A549 (cell line): ENCODE measurements at places on chromosomes 12 and 14.
A peak's percentile ranks its signal among the peaks of the same experiment; 100 is the strongest.

DNA sequence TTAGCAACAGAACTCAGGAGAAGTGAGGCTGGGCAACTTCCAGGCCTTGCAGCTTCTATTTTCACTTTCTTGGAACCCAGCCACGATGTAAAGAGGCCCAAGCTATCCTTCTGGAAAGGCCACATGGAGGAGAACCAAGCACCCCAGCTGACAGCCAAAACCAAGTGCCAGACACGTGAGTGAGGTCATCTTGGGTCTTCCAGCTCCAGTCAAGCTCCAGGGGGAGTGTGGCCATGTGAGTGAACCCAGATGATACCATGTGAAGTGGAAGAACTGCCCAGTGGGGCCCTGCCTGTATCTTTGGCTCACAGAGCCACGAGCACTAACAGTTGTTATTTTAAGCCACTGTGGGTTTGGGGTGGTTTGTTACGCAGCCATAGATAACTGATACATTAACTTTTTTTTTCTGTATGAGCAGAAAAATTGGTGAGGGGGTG is 126.8 kb upstream of the MAP1LC3B2 start:
- no peak for DNase-seq

DNA sequence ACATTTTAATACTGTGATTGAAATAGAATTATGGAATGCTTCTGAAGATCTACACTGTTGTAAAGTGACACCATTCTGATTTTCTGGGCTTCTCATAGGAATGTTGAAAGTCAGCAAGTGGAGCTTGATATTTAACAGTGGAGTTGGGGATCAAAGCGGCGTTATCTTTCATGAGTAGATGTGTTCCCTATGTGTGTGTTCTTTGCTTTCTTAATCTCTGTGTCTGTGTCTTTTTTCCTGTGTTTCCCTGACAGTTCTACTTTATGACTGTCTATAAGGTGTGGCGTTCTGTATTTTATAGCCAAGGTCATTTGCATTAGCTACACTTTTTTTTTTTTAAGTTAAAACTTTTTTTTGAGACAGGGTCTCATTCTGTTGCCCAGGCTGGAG is 24.7 kb downstream of the SYNE2 start:
- DNase-seq, result no peak

- DNase-seq, result no peak
Measured at GRCh38 chr12:27672051-27672450, 24.2 kb upstream of the REP15 start.

DNA sequence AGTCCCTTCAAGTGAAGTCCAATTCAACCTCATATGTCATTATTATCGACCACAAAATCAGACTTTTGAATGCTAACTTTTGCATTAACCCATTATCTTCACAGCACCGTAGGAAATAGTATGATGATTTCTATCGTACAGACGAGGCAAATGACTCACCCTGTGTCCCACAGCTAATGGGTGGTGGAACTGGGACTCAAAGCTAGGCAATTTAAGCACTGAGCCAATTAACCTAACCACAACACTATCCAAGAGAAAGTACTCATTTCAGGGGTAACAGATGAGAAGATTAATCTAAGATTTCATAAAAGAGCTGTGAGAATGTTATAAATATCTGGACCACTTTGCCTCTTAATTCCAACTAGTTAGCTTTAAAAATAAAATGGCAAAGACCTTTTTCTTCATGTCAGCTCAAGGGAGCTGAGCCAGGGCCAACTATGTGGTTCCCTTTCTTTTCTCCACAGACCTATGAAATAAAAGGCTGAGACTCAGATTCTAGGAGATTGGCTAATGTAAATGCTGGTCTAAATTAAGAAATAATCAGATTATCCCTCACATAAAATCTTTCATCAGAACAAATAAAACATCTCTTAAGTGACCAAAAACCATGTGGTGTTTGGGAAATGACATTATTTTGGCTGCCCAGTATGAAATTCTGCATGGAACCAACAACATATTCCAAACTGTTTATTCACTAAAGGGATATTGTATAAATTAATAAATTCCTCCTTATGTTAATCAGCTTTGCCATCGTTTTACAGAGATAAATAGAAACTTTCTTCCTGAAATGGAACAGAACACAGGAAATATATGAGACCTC is 4.9 kb downstream of the PTGER2 start:
- DNase-seq, result no peak

- no peak for DNase-seq
Measured at GRCh38 chr12:10210225-10210624, 2.5 kb upstream of the GABARAPL1 start.

GRCh38 chr14:39097159-39097558 is 5.9 kb downstream of the SEC23A start:
- DNase-seq, result peak; percentile 50

DNA sequence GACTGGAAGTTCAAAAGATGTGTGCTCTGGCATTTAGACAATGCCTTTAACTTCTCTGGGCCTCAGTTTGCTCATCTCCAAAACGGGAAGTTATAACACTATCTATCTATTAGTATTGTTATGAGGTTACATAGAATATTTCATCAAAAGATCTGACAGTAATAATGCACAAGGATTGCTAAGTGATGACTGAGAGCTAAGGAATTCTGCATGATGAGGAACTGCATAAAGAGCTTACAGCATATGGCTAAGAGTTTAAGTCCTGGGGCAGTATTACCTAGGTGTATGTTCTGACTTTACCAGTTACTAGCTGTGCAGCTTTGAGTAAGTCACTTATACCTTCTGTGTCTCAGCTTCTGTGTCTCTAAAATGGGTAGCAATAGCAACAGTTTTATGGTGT is 160.1 kb upstream of the TMPO start:
- peak; percentile 23 for DNase-seq

- no peak for DNase-seq
Measured at GRCh38 chr12:96368233-96368632, 32.0 kb downstream of the CDK17 start.

DNA sequence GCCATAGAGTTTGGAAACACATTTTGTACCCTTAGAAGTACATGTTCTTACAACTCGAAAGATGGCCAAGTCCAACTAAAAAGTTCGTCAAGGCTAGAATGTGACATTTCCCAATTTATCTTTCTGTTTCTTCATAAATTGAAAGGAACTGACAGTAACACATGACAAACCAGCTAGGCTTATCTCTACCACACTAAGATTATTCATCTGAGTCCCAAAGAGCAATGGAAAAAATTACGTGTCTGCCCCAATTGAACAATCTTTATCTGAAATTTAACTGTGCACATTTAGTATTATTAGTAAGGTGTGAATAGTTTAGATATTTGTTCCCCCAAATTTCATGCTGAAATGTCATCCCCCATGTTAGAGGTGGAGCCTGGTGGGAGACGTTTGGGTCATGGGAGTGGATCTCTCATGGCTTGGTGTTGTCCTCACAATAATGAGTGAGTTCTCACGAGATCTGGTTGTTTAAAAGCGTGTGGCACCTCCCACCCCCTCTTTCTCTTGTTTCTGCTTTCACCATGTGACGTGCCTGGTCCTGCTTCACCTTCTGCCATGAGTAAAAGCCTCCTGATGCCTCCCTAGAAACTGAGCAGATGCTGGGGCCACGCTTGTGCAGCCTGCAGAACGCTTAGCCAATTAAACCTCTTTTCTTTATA is 13.3 kb downstream of the CPM start:
- DNase-seq, result no peak

- no peak for DNase-seq
Measured at GRCh38 chr12:126434412-126434985, 1369.3 kb downstream of the AACS start.

DNA sequence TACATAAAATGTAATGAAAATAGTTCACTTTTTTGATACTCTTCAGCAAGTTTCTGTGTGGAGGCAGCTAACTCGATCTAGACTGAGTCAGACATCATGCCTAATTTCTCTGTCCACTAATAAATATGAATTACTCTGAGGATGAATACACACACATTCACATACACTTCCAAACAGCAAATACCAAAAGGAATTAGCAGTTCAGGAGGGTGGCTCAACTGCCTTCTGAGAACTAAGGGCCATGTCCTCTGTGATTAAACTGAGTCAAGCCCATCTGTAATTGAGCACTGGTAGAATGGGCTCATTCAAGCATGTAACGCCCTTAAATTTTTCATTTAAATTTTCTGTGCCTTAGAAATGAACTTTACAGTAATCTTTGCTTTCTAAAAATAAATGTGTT is 242.5 kb downstream of the AKAP6 start:
- DNase-seq, result no peak

- no peak for DNase-seq
Measured at GRCh38 chr12:19430988-19431387, 8.3 kb upstream of the AEBP2 start.

DNA sequence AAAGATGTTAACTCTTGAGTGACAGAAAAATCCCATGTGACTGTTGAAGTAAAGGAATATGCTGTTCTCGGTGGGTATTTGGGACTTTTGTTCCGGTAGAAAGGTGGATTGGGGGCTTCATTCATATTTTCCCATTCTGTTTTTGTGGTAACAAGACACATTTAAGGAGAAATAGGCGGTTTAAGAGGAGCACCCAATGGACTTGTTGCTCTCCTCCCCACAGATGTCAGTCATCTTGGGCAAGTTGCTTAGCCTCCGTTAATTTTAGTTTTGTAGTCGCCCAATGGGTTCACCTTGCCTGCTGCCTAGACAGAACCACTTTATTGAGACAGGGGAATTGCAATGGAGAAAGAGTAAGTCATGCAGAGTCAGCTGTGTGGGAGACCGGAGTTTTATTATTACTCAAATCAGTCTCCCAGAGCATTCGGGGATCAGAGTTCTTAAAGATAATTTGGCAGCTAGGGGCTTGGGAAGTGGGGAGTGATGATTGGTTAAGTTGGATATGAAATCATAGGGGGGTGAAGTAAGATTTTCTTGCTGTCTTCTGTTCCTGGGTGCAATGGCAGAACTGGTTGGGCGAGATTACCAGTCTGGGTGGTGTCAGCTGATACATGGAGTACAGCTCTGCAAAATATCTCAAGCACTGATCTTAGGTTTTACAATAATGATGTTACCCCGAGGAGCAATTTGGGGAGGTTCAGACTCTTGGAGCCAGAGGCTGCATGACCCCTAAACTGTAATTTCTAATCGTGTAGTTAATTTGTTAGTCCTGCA is 50.3 kb downstream of the SLC38A1 start:
- DNase-seq, result no peak

- no peak for DNase-seq
Measured at GRCh38 chr14:86897704-86898513, 1095.1 kb downstream of the GALC start.

GRCh38 chr14:91036741-91037469 is 23.5 kb downstream of the RPS6KA5 start:
- no peak for DNase-seq

GRCh38 chr12:66359300-66359699 is 57.0 kb downstream of the HELB start:
- DNase-seq, result no peak

DNA sequence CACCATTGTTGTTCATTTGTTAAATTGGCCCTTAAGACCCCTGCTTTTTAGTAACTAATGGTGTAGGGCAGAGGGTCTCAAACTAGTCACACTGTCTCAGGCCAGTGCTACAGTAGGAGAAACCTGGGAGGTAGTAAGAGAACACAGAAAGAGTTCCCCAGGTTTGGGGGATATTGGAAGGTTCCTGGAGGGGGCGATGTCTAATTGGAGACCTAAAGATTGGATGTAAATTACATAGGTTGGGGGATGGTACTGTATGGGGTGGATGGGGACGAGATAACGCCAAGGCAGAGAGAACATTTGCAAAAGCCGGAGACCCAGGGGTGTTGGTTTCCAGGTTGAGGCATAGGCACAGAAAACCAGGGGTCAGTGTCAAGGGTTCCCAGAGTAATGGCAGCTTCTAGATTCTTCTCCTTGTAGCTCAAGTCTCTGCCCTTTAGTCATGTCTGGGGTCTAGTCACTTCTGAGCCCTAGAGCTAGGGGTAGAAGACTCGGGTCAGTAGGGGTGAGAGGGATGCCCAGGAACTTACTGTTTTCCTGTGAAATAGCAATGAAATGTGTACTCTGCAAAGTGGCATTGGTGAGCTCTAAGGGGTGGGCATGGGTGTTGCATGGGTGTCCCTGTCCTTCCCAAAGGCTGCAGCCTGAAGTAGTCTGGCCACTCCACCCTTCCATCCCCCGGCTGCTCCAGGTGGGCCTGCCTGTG is 21.8 kb downstream of the PLEKHG3 start:
- DNase-seq, result no peak

GRCh38 chr14:61269321-61270083 is 11.6 kb downstream of the TMEM30B start:
- DNase-seq, result peak; percentile 73

DNA sequence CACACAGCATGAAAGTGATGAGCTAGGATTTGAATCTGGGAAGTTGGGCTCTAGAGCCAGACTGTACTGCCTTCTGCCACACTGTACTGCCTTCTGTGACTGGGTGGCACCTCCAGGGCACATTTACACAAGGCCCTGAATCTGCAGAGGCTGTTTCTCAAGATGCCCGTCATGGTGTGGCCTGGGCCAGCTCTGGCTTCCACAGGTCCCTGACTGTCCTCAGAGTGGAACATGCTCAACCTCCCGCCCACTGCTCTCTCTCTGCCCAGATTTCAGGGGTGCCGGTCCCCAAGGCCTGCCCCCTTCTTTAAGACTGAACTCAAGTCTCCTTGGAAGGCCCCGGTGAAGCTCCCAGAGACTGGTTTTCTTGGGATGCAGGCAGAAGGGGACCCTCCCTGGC is 50.2 kb downstream of the C14orf132 start:
- DNase-seq, result no peak

- DNase-seq, result no peak
Measured at GRCh38 chr12:80373666-80374065, 70.4 kb upstream of the PTPRQ start.

GRCh38 chr12:51832354-51833107 is 16.0 kb downstream of the FIGNL2 start:
- no peak for DNase-seq

- DNase-seq, result no peak
Measured at GRCh38 chr14:33810308-33810707, 140.6 kb downstream of the EGLN3 start.

DNA sequence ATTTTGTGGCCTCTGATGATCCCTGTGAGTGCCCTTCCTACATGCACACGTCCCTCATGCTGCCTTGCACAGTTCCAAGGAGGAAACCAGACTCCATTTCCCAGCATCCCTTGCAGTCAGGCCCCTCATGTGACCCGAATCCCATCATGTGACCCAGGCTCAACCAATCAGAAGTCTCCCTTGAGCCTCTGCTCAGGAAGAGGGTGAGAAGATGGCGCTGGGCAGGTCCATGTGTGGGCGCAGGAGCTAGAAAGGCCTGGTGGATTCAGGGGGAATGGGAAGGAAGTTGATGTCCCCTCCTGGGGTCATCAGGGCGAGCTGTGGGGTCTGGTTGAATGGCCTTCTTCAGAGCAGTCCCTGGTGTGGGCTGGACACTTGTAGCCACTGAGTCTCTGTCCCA is 240.5 kb downstream of the ADGRD1 start:
- peak; percentile 13 for DNase-seq

DNA sequence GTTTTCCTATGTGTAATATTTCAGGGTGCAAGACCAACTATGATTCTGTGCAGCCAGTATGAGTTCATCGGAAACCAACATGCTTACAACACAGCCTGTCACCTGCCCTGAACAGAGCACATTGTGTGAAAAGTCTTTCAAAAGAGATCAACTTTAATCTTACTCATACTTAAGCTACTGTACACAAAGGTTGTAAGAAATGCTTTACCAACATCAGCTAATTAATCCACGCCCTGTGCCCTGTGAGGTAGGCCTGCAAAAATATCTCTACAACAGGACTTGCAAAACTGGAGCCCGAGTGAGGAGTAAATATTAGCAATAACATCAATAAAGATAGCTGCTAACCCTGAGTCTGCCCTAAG is 15.1 kb downstream of the APPL2 start:
- no peak for DNase-seq

GRCh38 chr12:53560912-53561589 is 53.8 kb upstream of the NPFF start:
- DNase-seq, result no peak
